Fibroblast of lung (primary cell): ENCODE measurements at places on chromosomes 2 and 18.

- DNase-seq: no peak
These were observed 422.9 kb downstream of the ARHGAP15 start for GRCh38 chr2:143551971-143552650.

- no peak for DNase-seq
These were observed 5.7 kb downstream of the ITGB6 start for GRCh38 chr2:160194351-160194750.

DNA sequence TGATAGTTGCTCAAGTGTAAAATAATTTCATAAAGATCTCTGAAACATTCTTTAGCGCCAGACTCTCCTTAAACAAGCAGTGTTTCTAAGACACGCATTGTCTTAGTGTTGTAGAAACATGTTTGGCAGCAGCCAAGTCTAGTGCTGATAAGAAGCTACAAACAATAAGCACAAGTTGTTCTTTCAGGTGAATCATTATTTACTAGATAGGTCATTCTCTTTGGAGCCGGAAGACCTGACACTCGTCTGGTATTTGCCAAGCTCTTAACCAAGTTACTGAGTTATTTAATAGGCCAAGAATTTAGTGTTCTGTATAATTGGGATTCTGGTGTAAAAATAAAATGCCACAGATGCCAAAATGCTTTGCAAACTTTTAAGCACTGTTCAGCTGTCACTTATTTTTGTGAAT is 852.1 kb downstream of the CPS1 start:
- peak; percentile 87 for DNase-seq

DNA sequence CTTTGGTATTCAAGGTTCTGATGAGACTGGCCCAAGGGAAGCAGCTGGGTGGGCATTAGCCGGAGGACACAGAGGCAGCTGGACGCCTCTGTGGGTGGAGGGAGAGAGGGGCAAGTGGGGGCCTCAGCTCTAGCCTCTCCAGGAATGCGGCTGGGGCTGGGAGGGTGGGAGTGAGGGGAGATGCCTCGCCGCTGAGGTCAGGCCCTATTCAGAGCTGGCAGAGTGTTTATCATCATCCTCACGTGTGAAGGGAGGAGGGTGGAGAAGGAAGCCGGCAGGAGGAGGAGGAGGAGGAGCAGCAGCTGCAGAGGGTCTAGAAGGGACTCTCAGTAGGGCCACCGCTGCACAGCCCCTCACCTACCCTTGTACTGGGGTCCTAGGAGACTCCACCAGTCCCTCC is 43.1 kb downstream of the TNS1 start:
- no peak for DNase-seq

DNA sequence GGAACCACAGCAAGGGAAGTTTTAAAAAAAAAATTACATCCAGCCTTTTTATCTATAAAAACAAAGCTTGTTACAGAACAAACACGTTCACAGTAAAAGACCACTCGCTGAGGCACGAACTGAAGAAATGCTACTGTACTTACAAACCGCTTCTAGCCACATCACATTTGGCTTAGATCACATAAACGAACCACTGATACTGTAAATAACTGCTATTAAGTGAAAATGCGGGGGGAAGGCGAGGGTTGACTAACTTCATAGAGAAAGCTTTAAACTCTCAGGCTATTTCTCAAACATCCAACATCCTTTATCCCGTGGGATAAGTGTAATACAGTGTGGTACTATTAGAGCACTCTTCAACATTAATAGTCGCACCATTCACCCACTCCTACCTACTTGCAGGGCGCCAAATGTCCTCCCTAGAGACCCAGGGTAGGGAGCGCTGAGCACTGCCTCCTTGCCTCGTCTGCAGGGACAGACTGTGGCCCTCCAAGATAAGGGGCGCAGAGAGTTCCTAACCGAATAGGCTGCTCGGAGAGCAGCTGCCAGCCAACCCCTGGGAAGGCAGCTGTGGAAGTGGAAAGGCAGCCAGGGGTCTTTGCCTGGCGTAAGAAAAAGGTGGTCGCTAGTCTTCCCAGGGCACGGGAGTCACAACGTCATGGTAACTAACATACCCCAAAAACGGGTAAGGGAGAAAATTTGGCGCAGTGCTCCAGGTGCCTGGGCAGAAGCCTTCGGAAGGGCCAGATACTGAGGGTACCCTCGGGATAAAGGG is 854 bp downstream of the GPR155 start:
- peak; percentile 64 for DNase-seq

DNA sequence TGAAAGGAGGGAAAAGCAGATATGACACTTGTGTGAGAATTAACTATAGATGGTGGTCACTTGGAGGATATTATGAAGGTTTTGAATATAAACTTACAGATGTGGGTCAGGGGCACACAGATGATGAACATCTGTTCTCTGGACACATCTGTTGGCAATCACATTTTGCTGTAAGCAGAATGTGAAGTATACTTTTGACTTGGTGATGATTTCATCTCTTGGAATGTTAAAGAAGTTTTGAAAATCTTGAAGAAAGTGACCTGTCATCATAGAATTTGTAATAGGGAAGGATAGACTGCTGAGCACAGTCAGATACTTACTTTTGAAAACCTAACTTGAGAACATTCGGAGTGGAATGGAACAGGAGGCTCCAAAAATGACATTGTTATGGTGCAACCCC is 40.2 kb downstream of the PIKFYVE start:
- DNase-seq: peak; percentile 50

- no peak for DNase-seq
These were observed 41.0 kb downstream of the CYBRD1 start for GRCh38 chr2:171563301-171563700.

DNA sequence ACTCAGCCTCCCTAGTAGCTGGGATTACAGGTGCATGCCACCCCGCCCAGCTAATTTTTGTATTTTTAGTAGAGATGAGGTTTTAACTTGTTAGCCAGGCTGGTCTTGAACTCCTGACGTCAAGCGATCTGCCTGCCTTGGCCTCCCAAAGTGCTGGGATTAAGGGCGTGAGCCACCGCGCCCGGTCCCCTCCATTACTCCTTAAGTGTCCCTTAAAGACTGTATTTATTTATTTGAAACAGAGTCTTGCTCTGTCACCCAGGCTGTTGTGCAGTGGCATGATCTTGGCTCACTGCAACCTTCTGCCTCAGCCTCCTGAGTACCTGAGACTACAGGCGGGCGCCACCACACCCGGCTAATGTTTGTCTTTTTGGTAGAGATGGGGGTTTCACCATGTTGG is 148.6 kb downstream of the TGIF1 start:
- no peak for DNase-seq

DNA sequence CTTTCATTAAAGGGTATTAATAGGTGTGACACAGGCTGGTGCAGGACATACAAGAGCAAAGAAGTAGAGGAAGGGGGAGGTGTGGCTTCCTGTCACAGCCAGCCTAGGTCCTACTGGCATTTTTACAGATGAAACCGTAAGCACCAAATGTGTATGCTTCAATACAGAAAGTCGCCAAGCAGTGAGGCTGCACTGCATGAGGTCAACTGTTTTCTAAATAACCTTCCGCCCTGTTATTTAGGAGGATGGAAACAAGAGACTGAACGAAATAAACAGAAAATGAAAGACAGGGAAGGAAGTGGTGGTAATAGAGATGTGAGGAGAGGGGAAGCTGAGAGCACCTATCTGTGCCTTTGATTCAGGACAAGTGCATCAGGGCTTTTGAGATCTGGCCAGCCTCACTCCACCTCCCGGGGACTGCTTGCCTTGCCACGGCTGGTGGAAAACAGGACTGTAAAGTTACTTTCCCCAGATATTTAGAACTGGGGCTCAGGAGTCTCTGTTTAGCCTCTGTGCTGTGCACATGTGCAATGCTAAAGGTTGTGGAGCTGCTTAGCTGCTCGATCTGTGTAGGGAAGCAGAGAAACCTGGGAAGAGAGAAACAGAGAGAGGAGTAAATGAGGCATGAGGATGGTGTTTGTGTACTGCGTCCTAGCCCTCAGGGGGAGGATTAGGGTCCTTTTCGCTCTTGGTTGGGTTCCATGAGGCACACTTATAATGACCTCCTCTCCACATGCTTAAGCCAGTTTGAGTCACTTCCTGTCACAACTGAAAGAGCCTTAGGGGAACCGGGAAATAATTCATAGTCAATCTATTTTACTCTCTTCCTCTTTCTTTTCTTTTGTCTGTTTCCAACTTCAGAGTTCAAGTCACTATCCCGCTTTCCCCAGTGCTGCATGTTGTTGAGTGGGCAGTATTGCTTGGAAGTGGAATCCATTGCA is 62.3 kb upstream of the BOD1L2 start:
- no peak for DNase-seq

- no peak for DNase-seq
These were observed 56.4 kb upstream of the CYTIP start for GRCh38 chr2:157500334-157500733.

DNA sequence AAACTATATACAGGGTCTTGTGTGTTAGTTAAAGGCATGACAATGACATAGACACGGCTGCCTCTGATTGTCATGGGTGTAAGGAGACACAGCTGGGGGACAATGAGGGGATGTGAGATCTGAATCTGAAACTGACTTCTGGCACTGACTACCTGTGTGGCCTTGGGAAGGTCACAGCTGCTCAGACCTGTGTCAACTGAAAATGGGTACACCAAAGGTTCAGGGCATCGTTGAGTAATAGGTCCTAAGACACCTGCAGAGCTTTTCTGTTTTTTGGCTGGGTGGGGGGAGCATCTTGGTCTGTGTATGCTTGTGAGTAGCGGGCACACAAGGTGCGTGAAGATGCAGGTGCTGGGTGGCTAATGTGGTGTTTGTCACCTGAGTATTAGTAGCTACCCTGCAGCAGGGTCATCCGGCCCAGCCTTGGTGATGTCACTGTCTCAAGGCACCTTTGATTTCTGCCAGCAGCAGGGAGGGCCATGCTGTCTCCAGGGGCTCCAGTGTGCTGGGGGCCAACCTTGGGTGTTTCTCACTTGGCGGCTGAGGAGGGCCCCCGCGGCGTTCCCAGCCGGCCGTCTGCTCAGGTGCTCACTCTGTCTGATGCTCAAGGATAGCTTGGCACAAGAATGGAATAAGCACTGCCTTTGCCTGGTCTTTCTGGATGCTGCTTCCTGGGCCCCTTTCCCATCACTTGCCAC is 53.1 kb upstream of the HS6ST1 start:
- no peak for DNase-seq

- peak; percentile 29 for DNase-seq
These were observed 24.1 kb downstream of the RBM43 start for GRCh38 chr2:151237422-151238025.

GRCh38 chr2:8489751-8490150 is 192.1 kb upstream of the ID2 start:
- DNase-seq: no peak

- DNase-seq: peak; percentile 38
These were observed 587 bp downstream of the SUMO1 start for GRCh38 chr2:202237787-202238233.

DNA sequence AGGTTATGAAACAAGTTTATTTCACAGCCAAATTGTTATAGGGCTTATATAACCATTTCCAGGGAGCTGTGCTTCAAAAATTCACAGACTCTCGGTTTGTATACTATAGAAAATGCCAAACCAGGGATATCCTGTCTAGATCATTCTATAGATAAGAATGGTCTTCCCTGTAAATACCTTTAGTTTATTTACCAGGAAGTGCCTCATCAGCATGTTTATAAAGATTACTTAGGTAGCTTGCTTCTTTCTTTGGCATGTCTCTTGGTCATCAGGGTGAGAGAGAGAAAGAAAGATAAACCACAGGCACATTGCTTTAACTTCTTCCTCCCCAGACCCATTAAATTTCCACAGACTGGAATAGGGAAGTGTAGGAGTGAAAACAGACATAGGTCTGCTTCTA is 439.4 kb downstream of the SPAG16 start:
- no peak for DNase-seq
